NCI-H748 treated with DMSO at 0.1 percent for 48 hours (cell line): ENCODE measurements at places on chromosomes 4 and X.

- no peak for DNase-seq
Observed at GRCh38 chr4:85520765-85521749, 46.1 kb downstream of the ARHGAP24 start.

GRCh38 chrX:141405486-141405852, 163.2 kb upstream of the SPANXC start:
- DNase-seq: no peak

DNA sequence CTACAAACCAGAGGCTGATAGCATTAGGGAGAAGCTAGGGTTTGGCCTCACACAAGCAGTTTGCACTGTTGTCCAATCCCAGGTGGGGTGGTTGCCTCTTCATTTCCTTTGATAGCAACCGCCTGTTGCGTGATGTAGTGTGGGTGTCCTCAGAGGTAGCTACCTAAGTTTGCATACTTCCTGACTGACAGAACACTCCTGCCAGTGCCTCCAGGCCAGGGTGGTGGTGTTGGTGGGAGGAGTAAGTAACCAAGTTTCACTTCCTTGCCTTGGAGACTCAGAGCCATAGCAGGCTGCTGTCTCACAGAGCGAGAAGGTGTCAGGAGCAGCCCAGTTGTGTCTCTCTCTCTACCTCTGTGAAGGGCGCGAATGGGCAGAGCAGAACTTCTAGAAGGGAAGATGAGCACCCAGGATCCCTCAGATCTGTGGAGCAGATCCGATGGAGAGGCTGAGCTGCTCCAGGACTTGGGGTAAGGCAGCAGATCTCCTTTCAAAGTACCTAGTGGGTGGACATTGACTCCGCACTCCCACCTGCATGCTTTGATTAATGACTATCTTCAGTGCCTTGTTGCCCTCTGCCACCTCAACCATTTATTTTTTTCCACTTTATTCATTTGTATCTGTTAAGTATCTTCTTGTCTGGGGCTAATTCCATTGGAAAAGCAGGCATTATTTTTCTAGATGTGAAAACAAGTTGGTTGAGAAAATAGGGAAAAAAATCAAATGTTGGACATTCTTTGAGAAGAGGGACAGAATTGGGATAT, at the start of gene DAPP1:
DAPP1 (plus strand) TSS at position 283 of the 764 bp plus-strand sequence; CDS start at position 370, 87 bp downstream.
- DNase-seq: no peak

DNA sequence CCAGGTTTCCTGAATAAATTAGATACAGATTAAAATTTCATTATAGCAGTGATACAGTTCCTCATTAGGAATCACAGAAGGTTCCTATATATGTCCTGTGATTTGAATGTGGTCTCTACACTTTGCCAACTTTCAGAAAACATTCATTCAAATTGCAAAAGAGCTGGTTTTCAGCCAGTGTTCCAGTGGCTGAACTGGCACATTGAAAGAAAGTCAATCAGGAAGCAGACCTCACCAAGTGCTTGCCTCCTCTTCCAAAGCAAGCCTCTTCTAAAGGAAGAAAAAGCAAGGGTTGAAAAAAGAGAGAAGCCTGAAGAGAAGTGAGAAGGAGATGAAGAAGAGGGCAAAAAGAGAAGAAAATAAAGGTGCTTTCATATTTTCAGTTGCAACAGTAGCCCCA, 12.7 kb downstream of the KLHL34 start:
- DNase-seq: no peak

GRCh38 chrX:44010626-44011025, 37.4 kb upstream of the NDP start:
- no peak for DNase-seq

DNA sequence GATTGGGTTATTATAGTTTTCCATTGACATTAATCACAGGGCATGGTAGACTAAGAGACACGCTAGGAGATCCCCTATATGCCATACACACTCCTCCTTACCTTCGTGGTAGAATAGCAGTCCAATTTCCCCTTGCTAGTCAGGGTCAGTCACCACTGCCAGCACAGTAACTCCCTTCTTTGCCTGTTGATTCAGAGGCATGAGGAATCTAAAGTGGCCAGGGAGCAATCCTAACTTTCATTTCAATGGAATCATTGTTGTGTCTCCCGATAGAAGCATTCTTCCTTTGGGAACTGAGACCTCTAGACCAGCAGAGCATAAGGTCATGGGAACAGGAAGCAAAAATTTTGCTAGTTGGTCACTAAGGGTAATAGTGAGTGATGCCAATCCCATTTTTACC, 51.1 kb downstream of the COL25A1 start:
- no peak for DNase-seq

GRCh38 chr4:95465010-95465409, 83.8 kb downstream of the UNC5C start:
- DNase-seq: peak; percentile 42

GRCh38 chr4:119211867-119212233, 663 bp upstream of the USP53 start:
- DNase-seq: no peak

GRCh38 chr4:77669946-77670590, 64.4 kb downstream of the CXCL13 start:
- no peak for DNase-seq

DNA sequence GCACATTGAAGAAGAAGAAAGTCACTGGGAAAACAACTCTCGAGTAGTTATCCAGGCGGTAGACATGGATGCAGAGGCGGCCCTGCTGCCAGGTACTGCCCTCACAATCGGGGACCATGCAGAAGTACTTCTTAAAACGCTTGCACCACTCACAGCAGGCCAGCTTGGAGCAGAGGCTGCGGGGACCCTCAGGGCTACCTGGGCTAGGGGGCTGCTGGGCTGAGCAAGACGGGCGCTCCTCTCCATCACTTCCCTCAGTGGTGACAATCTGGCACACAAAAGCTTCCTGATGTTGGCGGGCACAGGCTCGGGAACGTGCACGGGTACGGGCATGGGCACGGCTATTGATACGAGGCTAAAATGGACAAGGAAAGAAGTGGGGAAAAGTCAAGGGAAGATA, 19.7 kb downstream of the GABRE start:
- no peak for DNase-seq

DNA sequence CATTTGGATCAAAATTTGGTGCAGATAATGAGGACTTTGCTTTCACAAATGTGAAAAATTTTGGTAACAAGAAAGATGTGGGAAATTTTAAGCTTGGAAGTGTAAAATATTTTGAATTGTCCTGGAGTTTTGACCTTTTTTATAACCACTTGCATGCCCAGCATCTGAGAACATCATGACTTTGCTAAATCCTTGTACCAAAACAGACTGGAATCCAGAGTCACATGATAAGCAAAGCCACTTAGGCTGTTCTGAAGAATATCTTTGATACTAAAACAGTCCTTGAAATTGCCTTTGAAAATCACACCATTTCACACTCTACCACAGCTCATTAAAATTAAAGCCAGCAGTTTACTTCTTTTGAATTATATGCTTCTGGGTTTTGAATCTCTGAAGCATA, 2.5 kb upstream of the PPM1K start:
- no peak for DNase-seq

GRCh38 chrX:53048169-53049126, at the start of gene GPR173:
TSS of gene GPR173 (plus strand) at chrX:53048789. CDS start at chrX:53076622, 27,833 bp downstream.
- DNase-seq: peak; percentile 32

DNA sequence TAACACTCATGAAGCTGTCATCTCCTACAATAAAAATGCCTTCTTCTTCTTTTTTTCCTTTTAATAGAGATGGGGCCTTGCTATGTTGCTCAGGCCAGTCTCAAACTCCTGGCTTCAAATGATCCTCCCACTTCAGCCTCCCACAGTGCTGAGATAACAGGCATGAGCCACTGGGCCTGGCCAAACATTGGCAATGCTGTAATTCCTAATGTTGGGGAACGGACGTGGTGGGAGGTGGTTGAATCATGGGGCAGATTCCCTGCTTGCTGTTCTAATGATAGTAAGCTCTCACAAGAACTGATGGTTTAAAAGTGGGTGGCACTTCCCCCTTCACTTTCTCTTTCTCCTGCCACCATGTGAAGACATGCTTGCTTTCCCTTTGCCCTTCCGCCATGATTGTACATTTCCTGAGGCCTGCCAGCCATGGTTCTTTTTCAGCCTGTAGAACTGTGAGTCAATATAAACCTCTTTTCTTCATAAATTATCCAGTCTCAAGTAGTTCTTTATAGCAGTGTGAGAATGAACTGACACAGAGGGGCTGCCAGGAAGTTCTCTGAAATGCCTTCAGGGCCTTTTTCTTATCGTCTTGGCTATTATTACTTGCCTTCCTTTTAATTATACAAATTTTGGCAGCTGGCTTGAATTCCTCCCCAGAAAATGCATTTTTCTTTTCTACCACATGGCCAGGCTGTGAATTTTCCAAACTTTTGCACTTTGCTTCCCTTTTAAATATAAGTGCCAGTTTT, 93.0 kb downstream of the CENPC start:
- DNase-seq: no peak

DNA sequence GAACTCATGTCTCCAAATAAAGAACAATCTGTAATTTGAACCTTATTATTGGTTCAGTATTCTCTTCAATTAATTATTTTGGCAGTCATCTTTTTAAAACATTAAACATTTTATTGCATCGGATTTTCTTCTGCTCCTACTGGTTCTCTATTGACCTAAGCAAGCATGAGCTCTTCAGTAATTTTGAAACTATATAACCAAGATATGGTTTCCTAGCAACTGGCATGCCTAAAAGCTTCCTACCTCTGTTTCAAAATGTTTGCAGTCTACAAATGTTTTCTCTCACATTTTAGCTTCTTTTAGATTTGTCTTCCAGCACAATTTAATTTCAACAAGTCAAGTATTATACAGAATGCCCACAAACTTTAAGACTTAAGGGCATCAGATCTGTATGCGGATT, 371.3 kb downstream of the GPM6A start:
- no peak for DNase-seq

- no peak for DNase-seq
Observed at GRCh38 chrX:38859602-38860001, 58.3 kb downstream of the MID1IP1 start.

GRCh38 chrX:103882999-103883398, 50.9 kb upstream of the RAB9B start:
- no peak for DNase-seq
